Esophagus mucosa (tissue), 1 donor: ENCODE measurements at places on chromosomes 2 and 18.

GRCh38 chr18:77108001-77108692 lies 24.4 kb downstream of the MBP start:
- no peak for ATAC-seq

GRCh38 chr2:196448407-196449079 lies 191.0 kb upstream of the CCDC150 start:
- ATAC-seq, result no peak

DNA sequence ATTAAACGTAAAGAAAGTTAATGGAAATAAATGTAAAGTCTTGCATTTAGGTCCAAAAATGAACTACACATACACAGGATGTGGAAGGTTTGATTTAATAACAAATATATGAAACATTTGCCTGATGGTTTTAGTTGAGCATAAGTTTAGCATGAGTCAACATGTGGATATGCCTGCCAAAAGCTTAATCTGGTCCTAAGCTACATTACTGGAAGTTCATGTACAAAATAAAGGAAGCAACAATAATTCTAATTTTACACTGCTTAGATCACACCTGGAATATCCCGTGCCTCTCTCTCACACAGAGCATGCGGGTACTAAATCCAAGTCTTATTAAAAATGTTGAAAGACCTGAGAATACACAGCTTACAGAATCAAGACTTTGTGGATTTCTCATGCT lies 276.5 kb upstream of the NRP2 start:
- ATAC-seq, result peak; percentile 88

DNA sequence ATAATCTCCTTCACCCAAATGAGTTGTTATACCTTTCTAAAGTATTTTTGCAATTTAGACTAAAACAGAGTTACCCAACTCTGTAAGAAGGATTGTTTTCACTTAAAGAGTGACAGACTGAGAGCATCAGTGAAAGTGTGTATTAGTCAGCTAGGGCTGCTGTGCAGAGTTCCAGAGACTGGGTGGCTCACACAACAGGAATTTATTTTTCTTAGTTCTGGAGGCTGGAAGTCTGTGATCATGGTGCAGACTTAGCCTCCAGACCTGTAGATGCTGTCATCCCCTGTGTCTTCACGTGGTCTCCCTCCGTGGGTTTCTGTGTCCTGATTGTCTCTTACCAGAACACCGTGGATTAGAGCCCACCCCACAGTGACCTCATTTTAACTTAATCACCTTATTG lies 40.0 kb downstream of the BCL2L11 start:
- ATAC-seq, result no peak

- ATAC-seq, result no peak
Measured at GRCh38 chr2:181241797-181242196, 215.4 kb upstream of the ITGA4 start.

GRCh38 chr18:3448838-3449511 lies 997 bp upstream of the TGIF1 start:
- ATAC-seq, result peak; percentile 53

- ATAC-seq, result no peak
Measured at GRCh38 chr18:8397034-8397433, 212.2 kb upstream of the RAB12 start.

- ATAC-seq, result no peak
Measured at GRCh38 chr2:29578084-29578598, 343.2 kb downstream of the ALK start.

- ATAC-seq, result no peak
Measured at GRCh38 chr2:128410035-128410757, 91.5 kb upstream of the HS6ST1 start.

DNA sequence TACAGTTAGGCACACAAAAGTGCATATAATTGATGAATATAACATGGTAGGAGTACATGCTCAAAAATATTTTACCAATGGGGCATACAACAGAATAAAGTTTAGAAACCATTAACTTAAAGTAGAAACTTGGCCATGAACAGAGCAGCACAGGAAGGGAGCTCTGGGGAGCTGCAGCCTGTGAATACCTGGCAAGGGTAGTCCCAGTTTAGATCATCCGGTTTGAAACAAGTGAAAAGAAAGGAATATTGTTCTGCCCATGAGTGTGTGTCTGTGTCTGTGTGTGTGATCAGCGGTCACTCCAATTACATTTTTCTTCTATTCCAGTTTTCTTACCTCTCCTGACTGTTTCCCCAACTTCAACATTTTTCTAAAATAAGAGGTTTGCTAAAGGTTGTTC lies 233.0 kb downstream of the ALK start:
- ATAC-seq, result no peak

- no peak for ATAC-seq
Measured at GRCh38 chr18:46866523-46866922, 50.8 kb downstream of the PIAS2 start.

DNA sequence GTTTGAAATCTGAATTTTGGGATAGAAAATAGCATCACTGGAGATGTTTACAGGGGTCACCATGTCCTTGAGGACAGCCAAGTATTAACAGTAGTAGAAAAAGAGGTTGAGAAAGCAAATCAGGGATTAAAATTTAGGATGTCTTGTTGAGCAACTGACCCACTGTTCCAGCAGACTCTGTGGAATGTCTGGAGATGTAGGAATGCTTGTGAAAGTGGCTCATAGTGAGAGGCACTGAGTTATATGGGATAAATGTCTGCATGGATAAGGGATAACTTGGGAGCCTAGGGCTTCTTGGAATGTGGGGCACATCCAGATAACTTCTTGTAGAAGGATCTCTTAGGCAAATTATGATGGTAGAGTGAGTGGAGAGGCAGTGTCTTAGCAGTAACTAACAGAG lies 495.0 kb downstream of the TMX3 start:
- no peak for ATAC-seq

GRCh38 chr2:239763433-239764097 lies 261.6 kb downstream of the NDUFA10 start:
- no peak for ATAC-seq

DNA sequence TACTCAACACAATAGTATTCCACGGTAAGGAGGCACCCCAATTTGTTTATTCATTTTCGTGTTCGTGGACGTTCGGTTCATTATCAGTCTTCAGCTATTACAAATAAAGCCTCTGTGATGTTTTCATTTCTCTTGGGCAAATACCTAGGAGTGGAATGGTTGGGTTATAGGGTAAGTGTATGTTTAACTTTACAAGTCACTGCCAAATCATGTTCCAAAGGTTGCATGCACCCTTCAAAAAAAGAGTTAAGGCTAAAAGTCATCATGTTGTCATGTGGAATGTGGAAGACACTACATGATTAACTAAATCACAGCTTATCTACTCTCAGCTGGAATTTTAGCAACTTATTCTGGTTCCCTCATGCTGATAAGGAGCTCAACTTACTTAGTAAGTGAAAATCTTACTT lies 15.8 kb downstream of the INO80C start:
- ATAC-seq, result no peak

DNA sequence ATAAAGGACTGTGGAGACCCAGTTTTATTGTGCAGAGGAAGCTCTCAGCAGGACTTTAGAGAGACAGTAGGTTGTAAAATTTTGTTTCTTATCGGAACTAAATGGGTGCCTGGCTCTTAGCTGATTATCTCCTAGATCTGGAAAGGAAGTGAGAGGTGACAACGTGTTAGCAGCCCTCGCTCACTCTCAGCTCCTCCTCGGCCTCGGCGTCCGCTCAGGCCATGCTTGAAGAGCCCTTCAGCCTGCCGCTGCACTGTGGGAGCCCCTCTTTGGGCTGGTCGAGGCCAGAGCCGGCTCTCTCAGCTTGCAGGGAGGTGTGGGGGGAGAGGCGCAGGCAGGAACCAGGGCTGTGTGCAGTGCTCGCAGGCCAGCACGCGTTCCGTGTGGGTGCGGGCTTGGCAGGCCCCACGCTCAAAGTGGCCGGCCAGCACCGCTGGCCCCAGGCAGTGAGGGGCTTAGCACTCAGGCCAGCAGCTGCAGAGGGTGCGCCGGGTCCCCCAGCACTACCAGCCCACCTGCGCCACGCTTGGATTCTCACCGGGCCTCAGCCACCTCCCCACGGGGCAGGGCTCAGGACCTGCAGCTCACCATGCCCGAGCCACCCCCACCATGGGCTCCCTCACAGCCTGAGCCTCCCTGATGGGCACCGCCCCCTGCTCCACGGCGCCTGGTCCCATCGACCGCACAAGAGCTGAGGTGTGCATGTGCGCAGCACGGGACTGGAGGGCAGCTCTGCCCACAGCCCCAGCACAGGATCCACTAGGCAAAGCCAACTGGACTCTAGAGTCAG lies 4.6 kb upstream of the MFF start:
- no peak for ATAC-seq

DNA sequence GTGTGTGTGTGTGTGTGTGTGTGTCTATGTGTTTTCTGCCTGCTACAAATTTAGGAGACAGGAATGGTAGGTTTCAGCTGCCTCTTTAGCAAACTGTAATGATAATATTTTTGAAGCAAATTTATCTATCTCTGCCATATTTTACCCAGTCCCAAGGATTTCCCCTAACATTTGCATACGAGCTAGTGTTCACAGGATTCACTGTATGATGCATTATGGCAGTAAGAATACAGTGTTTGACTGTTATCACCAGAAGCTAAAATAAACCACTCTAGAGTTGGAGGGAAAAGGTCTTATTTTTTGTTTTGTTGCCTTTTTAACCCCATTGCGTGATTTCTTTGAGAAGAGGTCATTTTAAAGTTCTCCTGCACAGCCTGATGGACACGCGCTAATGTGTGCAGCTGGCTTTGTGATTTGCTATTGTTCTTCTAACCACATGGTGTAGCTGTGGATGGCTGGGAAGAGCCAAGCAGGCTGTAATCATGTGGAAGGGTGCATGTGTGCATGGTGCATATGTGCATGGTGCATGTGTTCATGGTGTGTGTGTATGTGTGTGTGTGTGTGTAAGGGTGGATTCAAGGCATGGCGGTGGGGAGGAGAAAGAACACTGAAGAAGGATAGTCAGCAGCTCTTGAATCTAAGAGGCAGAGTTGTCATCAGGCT lies 62.4 kb downstream of the PLB1 start:
- ATAC-seq, result no peak

DNA sequence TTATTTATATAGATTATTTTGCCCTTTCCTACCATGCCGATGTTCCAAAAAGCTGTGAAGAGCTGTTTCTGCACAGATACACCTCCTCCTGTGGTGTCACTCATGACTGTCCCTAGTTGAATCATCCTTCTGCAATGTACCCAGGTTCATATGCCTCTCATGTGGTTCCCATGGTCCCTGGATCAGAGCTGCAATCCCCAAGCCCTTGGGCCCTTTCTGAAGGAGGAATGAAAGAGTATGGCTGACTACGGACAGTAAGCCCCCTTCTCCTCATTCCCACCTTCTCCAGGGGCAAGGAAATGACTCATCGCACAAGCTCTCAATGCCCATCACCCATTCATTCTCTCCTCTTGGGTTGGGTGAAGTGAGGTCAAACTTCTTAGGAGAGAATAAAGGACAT lies 63.9 kb upstream of the ACVR1 start:
- ATAC-seq, result no peak

DNA sequence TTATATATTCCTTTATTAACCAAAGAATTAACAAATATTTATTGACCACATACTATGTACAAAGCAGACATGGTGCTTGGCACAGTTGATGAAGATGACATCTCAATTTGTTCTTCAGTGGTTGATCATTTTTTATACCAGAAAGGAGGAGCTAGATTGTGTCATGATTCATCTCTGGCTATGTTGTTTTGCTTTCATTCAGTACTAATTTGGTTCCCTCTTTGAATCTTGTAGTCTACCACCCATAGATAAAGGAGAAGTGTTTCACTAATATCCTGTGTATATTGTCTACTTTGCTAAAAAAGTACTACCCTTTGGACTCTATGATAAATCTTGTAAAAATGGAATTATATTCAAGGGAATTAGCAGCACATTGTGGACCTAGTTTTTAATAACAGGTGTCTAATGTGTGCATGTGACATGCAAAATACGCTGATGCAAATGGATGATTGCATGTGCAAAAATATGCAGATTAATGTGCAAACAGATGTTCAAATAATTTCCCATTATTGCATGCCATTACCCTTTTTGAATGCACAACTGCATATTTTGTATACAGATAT lies 313.2 kb upstream of the ZEB2 start:
- ATAC-seq, result no peak

DNA sequence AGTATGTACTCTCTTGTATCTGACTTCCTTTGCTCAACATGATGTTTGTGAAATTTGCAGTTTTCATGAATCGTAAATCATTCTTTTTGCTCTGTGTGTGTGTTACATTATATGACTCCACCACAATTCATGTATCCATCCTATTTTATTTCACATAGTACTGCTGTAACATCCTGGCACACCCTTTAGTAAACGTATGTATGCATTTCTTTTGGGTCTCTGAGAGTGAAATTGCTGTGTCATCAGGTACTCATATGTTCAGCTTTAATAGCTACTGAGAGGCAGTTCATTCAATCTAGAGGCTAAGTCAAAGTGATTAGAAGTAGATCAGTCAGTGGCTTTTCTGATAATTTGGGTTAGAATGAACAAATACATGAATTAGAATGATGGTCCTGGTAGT lies 118.8 kb downstream of the ESCO1 start:
- no peak for ATAC-seq

DNA sequence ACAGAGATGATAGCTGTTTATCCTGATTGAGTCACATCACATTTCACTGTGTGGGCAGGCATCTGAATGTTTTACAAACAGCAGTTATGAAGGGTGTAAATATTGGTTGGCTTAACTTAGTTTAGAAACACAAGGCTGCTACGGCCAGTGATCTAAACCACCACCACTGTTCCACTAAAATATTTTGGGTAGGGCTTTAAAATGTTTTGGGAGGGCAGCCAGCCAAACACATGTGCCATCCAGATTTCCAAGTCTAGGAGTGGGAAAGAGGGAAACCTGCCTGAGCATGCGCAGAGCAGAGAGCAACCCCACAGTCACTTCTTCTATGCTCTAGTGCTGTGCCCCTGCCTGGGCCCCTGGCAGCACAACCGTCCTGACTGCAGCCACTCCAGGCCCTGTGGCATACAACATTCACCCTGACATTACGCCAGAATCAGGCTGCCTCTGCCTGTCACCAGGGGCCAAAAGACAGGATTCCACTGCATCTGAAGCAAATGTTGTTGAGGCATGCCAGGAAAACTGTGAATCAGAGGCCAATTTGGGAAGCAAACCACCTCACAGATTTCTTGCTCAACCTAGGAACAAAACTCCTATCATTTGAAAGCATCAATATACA lies 74.8 kb upstream of the COL5A2 start:
- peak; percentile 20 for ATAC-seq

- no peak for ATAC-seq
Measured at GRCh38 chr2:233413046-233413445, 58.8 kb downstream of the DGKD start.

GRCh38 chr2:102726128-102727087 lies 35.4 kb upstream of the TMEM182 start:
- no peak for ATAC-seq
